ENCODE measurements at places on chromosomes 12 and 14.

GRCh38 chr12:123115409-123116121, 35.3 kb downstream of the PITPNM2 start:
- no peak for DNase-seq

DNA sequence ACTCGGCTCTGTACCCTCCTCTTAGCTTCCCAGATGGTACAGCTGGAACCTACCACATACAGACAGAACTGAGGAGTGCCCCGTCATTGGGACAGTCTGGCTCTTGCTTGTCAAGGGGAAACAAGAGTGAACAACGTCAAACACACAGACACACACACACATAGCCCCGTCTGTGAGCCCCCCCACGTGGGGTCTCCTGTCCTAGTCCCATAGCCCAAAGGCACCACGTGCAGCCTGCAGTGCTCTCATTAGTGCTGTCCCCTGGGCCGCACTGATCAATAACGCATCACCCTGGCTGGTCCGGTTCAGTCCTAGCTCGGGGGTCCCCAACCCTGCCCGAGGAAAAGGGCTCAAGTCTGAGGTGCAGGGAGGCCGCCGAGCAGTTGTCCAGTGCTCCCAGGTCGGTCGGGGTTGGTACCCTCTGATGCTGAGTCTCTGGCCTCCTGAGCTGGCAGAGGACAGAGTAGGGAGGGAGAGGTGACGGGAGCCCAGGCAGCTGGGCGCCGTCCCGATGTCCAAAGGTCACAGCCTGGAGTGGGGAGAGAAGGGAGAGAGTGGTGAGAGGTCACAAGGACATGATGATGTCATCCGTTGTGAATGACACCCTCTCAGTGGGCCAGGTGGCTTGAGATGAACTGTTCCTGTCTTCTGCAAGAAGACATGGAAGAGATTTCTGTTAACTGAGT, 105.4 kb upstream of the NOS1 start:
- DNase-seq = no peak

DNA sequence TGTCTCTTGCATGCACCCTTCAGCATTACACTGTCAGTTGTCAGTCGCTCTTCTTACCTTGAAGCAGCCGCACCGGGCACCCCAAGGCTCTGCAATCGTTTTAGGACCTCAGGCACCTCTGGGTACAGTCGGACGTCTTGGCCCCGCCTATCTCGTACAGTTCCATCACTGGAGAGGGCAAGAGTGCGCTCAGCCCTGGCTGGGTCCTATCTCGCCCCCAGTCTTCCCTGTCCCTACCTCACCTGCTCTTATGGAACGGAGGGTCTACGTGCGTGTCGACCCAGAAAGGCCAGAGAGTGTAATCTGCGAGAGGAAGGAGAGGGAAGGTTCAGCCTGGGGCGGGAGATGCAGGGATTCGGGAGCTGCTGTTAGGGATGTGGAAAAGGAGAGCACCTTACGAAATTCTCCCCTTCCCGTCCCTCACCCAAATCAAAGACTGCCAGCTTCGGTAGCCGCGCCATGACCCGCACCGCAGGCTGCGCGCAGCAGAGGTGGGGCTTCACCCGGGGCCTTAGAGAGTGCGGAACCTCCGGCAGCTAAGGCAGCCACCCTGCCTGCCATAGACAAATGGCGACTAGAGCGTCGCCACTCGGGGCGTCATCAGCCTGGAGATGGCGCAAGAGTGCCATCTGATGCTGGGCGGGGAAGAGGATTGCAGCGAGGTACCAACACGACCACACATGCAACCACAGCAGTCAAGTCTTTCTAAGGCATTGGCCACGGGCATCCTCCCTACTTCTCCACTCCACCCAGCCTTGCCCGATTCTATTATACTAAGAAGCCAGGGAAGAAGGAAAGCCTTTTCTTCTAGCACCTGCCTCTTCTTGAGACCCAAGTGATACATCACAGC, at the start of gene MDP1:
MDP1 (minus strand) TSS at position 572 of the 850 bp plus-strand sequence; CDS start at position 461, 111 bp downstream.
- peak; percentile 92 for DNase-seq

DNA sequence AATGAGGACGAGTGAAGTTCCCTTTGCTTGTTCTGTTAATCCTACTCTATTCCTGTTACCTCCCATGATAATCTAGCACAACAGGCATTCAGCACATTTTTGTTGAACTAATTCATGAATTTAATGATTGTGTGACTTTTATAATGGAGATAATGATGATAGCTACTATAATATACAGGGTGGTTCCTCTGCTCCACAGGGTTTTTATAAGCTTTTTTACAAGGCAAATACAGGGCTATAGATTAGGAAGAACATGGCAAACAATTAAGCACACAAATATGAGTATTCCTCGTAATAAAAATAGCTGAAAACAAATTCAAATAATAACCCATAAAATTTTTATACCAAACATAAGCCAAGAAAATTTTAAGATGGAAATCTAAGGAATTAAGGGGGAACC, 145.6 kb upstream of the TMTC1 start:
- DNase-seq = no peak

DNA sequence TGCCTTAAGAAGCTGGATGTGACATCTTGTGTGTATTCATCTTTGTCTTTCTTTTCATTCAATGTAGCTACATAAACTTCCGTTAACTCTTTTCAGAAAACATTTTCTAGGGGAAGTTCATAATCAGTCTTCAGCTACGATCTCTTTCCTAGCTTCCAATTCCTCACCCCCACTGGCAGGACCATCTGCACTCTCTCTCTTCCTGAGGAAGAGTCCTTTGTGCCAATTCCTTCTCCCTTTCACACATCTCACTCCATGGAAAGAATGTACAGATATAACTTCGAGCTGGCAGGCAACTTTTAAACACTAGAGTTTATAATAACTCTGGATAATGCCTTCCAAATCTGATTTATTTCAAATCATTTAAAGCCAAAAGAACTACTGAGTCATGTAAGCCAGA, 495.7 kb downstream of the GALC start:
- no peak for DNase-seq

- no peak for DNase-seq
Observed at GRCh38 chr14:97301931-97302559, 504.9 kb downstream of the VRK1 start.

DNA sequence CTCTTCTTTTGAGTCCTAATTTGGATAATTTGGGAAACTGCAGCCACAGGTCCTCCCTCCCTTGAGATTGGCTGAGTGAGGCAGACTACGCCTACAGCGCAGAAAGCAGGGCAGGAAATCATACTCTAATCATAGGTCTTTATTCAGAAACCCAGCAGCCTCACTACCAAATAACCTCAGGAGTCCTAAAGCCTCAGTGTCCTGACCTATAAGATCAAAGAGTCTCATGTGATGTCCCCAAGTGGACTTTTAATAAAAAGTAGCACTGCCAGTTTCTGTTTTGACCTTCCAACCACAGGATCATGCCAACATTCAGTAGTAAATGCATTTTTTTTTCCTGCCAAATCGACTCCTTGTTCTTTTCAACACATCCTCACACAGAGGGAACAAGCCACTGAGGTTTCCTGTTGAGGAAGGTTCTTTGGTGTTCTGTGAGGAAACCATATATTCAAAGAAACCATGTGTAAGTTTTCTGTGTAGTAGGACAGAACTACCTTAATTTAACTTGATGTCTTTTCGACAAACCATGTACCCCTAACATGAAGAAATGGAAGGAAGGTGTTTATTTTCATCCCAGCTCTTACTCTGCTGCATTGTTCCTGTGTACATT, 72.2 kb downstream of the VCPKMT start:
- peak; percentile 59 for DNase-seq

GRCh38 chr12:118274066-118274465, 98.6 kb downstream of the TAOK3 start:
- DNase-seq = no peak
